ENCODE measurements at places on chromosomes 5 and 9. TPM values are rescaled to one million over a fixed set of nuclear protein-coding genes. Genes with fewer than 3 reads are reported as not detected.

DNA sequence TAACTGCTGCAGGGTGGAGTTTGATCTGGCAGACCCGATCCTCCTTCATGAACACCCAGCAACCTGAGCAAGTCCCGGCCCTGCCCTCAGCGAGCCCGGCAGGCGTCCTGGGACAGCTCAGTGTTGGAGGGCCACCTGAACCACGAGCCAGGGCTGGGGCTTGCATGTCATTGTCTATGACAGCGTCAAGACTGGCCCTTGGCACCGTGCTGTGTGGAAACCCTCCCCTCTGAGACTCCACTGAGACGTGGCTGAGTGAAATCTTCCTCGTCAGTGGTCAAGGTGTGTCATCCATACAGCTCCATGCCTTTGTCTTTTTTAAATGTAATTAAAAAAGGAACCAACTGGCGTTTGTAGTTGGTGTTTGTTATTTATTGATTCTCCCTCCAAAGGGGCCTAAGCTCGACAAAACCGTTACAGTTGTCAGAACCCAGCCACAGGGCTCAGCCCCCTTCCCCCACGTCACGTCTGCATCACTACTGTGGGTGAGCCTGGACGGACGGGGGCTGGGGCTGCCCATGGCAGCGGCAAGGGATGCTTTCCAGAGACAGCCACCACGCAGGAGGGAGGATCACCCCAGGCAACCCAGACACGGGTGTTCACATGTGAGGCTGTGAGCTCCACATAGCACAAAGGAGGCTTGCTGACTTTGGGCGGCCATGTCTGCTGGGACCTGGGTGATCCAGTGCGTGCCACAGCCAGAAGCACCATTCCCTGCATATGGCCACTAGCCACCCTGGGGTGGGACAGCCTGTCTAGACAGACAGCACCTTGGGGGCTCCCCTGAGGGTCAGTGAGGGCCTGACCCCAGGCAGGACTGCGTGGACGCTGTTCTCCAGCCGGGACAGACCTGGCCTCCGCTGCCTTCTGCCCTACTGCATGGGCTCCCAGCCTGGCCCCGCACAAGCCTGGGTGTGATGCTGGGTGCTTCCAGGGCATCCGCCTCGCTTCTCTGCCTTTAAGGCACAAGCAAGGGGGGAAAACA, 7.3 kb downstream of the UCK1 start:
- no peak for DNase-seq

DNA sequence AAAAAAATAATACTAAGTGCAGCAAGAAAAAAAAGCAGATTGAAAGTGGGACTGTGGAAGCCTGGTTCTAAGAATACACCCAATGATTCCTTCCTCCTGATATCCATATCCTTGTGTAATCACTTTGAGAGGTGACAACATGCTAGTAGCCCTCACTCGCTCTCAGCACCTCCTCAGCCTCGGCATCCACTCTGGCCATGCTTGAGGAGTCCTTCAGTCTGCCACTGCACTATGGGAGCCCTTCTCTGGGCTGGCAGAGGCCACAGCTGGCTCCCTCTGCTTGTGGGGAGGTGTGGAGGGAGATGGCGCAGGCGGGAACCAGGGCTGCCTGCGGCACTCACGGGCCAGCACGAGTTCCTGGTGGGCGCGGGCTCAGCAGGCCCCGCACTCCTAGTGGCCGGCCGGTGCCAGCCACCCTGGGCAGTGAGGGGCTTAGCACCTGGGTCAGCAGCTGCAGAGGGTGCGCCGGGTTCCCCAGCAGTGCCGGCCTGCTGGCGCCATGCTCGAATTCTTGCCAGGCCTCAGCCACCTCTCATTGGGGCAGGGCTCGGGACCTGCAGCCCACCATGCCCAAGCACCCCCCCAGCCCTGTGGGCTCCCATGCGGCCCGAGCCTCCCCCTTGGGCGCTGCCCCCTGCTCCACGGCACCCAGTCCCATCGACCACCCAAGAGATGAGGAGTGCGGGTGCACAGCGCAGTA, 24.5 kb upstream of the SELENOP start:
- no peak for DNase-seq

DNA sequence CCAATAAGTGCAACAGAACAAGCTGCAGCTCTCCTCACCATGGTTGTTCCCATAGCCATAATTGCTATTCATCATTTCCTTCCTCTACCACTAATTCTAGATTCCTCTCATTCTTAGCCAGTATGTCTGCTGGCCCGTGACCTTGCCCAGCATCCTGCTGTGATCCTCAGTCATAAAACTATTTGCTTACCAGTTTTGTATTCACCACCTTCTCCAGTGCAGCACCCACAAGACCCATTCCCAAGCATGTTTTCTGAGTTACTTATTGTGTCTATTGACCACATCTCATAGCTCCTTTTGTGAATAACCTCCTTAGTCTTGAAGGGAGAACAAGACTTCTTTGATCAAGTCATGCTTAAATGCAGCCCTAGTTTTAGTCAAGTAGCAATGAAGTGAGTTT, 488.0 kb upstream of the CTNND2 start:
- no peak for DNase-seq

GRCh38 chr5:143968071-143968878, 156.3 kb downstream of the HMHB1 start:
- DNase-seq = no peak

- DNase-seq = no peak
Observed at GRCh38 chr5:176415240-176415951, 943 bp downstream of the CLTB start.

- peak; percentile 53 for DNase-seq
Observed at GRCh38 chr5:1511048-1511447, 12.7 kb downstream of the LPCAT1 start.

DNA sequence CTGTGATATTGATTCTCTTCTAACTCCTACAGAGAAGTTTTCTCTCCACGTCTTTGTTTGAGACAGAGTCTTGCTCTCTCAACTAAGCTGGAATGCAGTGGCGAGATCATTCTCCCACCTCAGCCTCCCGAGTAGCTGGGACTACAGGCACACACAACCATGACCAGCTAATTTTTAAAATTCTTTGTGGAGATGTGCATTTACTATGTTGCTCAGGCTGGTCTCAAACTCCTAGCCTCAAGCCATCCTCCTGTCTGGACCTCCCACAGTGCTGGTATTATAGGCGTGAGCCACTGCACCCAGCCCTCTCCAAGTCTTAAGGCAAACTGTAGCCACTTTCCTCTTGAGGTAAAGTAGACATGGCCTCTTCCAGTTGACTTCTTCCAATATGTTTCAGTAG, 72.2 kb downstream of the SNX18 start:
- no peak for DNase-seq

DNA sequence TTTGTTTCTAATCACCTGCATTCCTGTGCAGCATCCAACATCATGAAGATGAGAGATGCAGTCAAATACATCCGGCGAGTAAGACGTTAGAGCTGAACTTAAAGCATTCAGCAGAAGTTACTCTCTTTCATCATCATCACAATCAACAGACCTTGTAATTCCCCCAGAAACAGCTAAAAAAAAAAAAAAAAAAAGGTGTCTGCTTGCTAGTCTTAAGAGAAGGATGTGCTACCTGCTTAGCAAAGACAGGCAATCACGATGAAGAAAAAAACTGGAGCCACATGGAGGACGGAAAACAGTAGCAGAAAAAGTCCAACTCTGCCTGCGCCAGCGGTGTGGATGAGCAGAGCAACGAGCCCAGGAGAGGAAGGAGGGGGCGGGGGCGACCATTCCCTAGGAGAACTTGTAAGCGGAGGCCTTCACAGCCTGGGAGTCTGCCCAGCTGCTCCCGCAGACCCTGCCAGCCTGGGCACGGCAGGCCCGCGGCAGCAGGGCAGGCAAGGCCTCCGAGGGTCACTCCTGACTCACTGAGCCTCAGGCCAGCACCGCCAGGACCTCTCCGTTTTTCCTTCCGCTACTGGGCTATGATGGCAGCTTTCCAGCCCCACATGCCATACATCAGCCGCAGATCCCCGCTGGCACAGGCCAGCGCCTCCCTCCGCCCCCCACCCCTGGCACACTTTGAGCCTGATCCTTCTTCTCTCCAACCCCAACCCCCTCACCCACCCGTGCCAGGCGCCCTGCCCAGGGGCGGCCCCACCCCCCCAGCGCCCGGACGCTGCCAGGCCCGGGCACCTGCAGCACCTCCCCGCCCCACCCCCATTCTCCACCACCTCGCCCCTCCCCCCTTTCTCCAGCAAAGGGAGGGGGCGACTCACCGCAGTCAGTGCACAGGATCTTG, 1.4 kb downstream of the NRG2 start:
- peak; percentile 71 for DNase-seq

DNA sequence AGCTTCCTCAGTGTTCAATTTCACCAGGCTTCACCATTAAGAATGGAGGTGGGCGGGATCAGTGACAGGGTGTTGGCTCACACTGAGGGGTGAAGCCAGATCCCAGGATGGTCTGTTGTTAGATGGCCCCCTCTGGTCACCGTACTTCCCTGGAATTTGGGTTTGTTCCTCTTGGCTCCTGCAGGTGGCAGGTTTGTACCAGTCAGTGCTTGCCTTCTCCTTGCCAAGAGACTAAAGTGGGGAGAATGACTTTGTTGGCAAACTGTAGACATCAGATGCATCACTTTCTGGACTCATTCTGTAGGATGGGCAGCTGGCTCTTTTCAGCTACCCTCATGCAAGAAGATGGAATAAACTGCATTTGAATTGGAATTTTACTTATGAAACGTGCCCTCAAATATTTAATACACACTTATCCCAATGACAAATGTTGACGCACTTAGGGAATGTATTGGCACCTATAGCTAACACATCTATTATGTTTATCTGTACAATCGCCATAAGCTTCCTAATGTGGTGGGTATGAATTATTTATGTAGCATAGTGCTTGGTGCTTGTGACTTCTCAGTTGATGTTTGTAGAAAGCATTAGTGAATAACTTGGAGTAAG, 31.4 kb upstream of the ANKRD55 start:
- DNase-seq = no peak

GRCh38 chr5:41793141-41793770, 77.0 kb downstream of the OXCT1 start:
- no peak for DNase-seq

DNA sequence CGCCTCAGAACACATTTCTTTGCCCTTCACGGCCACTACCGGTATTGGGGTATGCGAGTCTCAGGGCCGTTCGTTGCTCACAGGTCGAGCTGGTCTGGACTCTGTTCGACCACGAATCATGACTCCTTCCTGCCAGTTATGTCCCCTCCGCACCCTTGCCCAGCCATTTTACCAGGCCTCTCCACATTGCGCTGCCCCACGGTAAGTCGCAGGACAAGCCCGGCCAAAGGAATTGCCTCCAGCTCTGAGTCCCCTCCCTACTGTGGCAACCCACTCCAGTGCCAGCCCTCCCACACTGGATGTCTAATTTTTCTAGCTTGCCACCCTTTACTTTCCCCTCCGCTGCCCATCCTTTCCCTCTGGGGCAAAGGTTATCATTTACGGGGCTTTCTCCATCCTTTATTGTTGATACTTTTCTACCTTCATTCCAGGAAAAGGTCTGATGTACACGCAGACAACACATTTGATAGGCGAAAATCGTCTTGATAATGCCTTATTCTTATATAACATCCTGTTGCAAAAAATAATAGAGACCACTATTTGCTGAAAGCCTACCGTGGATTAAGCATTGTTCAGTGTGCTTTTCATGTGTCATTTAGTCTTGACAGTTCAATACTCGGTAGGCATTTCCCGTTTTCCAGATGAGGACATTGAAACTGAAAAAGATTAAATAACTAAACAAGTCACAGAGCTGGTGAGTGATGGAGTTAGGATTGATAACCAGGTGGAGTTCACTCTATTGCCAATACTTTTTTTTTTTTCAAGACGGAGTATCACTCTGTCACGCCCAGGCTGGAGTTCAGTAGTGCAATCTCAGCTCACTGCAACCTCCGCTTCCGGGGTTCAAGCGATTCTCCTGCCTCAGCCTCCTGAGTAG, 958 bp upstream of the HSPA5 start:
- DNase-seq = peak; percentile 66

DNA sequence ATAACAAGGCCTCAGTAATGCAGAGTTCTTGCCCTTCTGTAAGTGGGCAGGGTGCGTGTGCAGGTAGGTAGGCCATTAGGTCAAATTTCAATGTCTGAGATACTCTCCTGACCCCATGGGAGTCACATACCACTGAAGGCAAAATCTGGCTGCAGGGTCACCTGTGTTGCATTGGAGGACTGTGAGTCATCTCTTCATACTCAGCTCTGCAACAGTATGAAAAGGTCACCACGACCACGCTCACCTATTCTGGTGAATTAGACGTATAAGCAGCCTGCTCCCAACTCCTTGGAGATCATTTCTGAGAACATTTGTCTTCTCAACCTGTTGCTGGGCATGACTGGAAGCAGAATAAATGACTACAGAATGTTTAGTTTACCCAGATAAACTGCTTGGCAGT, 599.8 kb downstream of the PDE4D start:
- no peak for DNase-seq

- no peak for DNase-seq
Observed at GRCh38 chr5:146538432-146538831, 22.4 kb upstream of the GPR151 start.

DNA sequence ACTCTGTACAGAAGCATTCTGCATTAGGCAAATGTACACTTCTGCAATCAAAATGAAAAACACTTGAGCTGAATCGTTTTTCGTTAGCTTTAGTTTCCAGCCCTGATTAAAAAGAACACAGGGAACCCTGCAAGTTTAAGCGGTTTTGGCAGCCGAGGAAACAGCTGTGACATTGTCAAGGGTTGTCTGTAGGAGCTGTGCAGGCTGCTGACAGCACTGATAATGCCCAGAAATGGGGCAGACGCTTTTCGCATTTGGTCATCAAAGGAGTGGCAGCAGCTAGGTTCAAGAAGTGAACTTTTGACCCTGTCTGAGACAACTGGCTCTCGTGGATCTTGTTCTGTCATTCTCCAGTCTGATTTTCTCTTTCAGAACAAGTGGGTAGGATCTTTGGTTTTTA, 165.6 kb upstream of the CCDC152 start:
- no peak for DNase-seq

DNA sequence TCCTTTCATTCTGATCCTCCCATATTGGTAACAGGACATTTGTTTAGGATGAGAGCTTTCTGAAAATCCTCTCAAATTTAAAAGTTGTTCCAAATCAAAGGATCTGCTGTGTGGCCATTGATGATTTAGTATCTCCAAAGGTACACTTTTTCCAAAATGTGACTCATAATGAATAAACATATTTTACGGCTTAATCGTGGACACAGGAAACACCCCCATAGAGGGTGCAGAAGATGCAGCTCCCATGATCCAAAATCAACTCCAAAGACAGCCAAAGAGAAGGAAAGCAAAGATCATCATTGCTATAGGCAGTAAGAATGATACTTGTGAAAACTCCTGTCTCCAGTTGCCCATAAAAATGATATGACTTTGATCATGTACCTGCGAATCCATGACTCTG, 239.7 kb downstream of the PIK3R1 start:
- DNase-seq = no peak

GRCh38 chr9:114291886-114292590, 30.9 kb upstream of the ORM1 start:
- peak; percentile 39 for DNase-seq

DNA sequence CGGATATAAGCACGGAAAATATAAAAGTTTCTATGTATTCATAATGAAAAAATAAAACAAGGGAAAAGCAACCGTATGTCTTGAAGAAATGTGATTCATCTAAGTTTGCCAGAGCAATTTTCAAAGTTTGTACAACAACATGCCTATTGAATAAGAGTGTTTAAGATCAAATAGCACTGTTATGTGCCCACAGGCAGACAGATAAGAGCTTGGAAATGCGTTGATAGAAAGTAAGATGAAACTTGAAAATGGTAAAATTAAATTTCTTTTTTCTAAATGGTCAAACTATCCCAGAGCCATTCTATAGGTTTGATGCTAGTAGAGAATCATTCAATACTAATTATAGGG, 189.4 kb downstream of the FANCC start:
- no peak for DNase-seq

IFNA13 gene
- total RNA-seq = not detected

SRP19 gene
- 21.2 TPM for total RNA-seq

NRG2 gene
- total RNA-seq = 1.7 TPM

CCNI2 gene
- 0.36 TPM for total RNA-seq

CNTLN gene
- total RNA-seq = 22.4 TPM

ANKRA2 gene
- total RNA-seq = 28.0 TPM

OR1Q1 gene
- not detected for total RNA-seq

Data from sciatic nerve (tissue), 2 donors.